ENCODE measurements at places on chromosomes 5 and 9. TPM values are rescaled to one million over a fixed set of nuclear protein-coding genes. Genes with fewer than 3 reads are reported as not detected.

GRCh38 chr5:169667896-169668674 lies 31.0 kb downstream of the DOCK2 start:
- no peak for DNase-seq

DNA sequence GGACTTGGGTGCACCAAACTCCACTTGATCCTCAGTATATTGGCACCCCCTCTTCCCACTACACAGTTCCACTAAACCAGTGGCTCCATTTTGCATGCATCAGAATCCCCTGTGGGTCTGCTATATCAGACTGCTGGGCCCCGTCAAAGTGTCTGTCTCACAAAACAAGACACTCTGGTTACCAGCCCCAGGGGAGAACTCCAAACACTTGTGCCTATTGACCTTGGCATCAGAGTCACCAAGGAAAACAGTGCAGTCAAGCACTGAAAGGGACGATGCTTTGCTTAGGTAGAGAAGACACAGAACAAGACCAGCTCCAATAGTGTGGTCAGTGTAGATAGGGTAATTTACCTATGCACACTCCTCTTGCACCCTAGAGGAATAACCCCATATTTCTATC lies 205.8 kb upstream of the RAI14 start:
- DNase-seq = no peak

- no peak for DNase-seq
These were observed 16.3 kb downstream of the C9orf152 start for GRCh38 chr9:110191615-110192014.

- peak; percentile 77 for DNase-seq
These were observed 200.2 kb downstream of the SLIT3 start for GRCh38 chr5:169100735-169101075.

DNA sequence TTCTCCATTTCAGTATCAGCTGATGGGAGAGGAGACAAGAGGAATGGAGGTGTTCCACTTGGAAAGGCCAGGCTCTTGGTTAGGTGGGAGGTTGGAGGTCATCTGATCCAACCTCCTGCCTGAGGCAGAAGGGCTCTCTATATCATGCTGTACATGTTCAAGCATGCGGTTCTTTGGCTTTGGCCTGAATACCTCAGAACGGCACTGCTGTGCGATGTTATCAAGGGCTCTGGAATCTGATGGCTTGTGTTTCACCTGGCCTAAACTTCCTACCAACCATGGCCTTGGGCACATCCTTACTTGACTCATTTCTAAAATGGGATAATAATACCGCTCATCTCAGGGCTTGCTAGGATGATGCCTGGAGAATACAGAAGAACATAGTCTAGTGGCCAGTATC lies 90.1 kb upstream of the FAM169A start:
- DNase-seq = peak; percentile 97

- no peak for DNase-seq
These were observed at the start of gene PPP1R26 for GRCh38 chr9:135479469-135480052. Gene PPP1R26, plus strand, starts transcription at chr9:135479782. Its CDS starts 4,729 bp downstream, at chr9:135484511.

Gene FAM81B
- not detected for polyA plus RNA-seq

Gene FASTKD3
- 9.0 TPM for polyA plus RNA-seq

DNA sequence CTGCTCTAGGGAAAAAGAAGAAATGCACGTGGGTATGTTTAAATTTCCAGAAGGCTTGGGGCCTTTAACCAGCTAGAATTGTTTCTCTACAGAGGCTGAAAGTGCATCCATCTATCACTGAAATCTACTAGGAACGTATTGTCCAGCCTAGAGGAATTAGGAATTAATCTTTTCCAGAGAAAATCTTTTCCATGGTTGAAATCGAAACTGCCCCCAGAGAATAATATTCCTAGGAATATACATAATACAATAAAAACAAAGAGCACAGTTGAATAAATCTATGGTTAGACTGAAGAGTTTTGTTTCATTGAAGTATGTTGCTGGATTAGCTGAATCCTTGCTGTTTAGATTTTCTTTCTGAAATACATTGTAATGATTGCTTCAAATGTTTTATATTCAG lies 378.5 kb downstream of the PLK2 start:
- no peak for DNase-seq

DNA sequence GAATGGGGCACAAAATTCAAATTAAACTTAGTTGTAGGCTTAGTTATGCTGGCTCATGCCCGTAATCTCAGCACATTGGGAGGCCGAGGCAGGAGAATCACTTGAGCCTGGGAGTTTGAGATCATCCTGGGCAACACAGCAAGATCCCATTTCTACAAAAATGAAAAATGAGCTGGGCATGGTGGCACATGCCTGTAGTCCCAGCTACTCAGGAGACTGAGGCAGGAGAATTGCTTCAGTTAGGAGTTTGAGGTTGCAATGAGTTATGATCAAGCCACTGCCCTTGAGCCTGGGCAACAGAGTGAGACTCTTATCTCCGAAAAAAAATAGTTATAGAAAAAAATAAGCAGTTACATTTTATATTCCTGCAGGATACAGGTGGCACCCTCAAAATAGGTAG lies 20.7 kb upstream of the GFPT2 start:
- no peak for DNase-seq

GRCh38 chr5:134582941-134583340 lies 49.7 kb downstream of the SAR1B start:
- no peak for DNase-seq

GRCh38 chr5:17805227-17805825 lies 171.1 kb downstream of the TAF11L14 start:
- peak; percentile 98 for DNase-seq

DNA sequence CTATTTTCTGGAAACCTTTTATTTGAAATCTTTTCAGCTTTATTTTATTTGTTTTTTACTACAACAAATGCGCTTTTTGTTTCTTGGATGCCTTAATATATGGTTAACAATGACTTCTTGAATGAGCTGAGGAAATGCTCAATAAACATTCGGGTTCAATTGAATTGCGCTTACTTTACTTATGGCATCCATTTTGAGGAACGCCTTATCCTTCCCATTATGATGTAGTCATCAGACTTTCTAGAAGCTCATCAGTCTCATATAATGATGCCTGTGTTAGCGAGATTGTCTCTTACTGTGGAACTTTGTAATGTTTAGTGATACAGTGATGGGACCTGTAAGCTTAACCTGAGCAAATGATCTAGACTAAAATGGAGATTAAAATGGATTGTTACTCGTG lies 916 bp downstream of the SHLD3 start:
- DNase-seq = no peak

- DNase-seq = peak; percentile 24
These were observed 32.3 kb downstream of the NTRK2 start for GRCh38 chr9:84701801-84702200.

DNA sequence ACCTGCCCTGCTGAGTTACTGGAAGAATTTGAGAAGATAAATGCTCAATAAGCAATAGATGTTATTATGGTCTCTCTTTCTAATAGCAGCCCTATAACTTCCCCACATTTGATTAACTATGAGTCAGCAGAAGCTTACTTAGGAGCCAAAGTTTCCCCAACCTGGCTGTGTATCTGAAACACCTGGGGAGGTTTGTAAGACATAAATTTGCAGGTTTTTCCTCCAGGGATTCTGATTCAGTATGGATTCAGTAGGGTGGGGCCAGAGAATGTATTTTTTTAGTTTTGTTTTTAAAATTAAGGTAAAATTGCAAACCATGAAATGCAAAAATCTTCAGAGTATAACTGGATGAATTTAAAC lies 44.9 kb upstream of the GNPDA1 start:
- DNase-seq = peak; percentile 82

Gene SOX30
- polyA plus RNA-seq = not detected

Gene LRRC19
- polyA plus RNA-seq = not detected

- no peak for DNase-seq
These were observed 23.4 kb downstream of the SH3TC2 start for GRCh38 chr5:149039506-149039905.

DNA sequence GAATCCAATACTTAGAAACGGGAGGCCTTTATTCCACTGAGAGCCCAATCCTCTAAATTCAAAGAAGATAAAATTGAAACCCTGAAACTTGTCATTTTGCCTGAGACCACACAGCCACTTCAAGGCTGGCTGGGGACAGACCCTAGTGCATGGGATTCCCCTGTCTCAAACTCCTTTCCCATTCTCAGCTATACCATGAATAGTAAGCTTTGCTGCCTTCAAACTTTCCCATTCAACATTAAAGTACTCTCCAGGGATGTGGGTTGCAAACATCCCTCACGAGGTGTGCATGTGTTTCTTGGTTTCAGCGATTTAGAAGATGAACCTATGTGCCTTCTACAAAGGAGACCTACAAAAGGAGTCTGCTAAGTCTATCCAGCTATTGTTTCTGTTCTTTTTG lies 64.6 kb downstream of the GABRB2 start:
- DNase-seq = no peak

DNA sequence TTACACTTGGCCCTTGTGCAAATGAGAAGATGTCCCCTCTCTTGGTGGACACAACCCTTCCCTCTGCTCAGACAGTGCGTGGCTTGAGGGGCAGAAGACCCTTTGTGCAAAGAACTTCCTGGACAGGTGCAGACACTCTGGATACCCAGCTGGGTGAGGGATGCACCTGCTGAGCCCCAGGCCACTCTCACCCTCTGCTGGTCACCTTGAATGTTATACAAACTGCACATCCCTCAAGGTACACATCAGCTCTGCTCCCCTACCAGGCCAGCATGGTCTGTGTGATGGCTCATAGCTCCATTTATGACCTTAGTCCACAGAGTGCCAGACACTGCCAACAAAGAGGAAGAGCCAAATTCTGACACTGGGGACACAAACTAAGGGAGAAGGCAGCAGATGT lies 3.1 kb upstream of the DIRAS2 start:
- DNase-seq = no peak

DNA sequence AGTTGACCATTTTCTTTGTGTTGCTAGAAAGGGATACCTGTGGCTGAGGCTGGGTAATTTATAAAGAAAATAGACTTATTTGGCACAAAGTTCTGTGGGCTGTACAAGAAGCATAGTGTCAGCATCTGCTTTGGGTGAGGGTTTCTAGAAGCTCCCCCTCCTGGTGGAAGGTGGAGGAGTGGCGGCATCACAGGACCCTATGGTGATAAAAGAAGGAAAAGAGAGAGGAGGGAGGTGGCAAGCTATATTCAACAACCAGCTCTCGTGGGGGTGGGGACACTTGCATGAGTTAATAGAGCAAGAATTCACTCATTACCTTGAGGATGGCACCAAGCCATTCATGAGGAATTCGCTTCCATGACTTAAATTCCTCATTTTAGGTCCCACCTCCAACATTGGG lies 2041.4 kb upstream of the CDH9 start:
- peak; percentile 7 for DNase-seq

DNA sequence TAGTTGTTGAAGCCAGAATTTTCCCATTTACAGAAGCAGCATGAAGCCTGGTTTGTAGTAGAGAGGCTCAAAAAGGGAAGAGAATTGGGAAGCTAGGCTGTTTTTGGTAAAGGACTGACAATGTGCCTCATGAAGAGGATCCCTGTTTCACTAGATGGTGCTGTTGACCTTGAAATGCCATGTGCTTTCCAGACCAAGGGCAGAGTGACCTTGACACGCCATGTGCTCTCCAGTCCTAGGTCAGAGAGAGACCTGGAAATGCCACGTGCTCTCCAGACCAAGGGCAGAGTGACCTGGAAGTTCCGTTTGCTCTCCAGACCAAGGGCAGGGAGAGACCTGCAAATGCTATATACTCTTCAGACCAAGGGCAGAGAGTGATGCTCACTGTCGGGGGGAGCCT lies 32.0 kb downstream of the UNC13B start:
- no peak for DNase-seq

Gene ANGPTL2
- 0.36 TPM for polyA plus RNA-seq

GRCh38 chr5:150142185-150142958 lies 13.3 kb downstream of the PDGFRB start:
- DNase-seq = no peak

DNA sequence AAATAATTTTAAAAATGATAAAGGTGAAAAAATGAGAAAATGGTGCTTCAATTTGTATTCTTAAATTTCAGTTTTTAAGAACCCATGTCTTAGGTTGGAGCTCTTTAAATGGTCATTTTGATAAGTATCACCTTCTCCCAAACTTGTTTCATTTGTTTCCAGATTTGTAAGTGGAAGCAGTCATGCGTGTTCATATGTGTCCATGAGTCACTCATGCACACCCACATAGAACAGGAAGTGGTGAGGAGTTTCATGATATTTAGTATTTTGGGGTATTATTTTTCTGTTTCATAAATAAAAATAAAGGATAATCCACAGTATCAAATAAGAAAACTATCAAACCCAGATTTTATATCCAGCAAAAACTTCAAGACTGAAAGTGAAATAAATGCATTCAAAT lies 570.4 kb upstream of the ST8SIA4 start:
- no peak for DNase-seq

DNA sequence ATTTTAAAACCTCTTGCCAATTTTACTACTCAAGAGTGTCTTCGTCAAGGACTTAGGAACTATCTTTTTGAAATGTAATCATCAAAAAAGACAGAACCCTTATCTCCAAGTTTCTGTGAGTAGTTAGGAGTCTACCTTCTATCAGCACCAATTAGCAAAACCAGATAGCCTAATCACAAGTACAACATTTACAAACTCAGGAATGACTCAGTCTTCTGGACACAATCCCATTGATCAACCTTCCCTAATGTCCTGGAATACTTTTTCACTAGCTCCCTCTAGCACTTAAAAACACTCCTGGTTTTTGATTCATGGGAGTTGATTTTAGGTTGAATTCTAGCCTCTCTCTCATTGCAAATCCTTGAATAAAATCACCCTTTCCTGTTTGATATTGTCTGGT lies 680.7 kb downstream of the PRR16 start:
- peak; percentile 5 for DNase-seq

DNA sequence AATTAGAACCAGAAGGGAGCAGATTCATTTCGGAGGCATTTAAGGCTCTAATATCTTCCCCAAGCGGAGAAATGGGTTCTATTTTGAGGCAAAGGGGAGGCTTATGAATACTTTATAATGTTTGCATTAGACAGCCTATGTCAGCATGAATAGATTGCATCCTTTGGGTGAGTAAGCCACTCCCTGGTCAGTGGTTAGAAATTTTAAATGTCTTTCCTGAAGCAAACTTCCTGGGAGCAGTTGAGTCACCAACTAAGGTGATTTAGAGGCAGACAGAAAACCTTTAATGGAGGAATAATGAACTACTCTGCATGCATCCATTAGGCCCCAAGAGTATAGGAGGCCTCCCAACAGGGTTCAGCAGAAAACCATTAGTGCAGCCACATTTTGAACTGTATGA lies 204.9 kb downstream of the ELAVL2 start:
- peak; percentile 72 for DNase-seq

Gene ATP10B
- not detected for polyA plus RNA-seq

Gene MLANA
- not detected for polyA plus RNA-seq

GRCh38 chr9:106019039-106019680 lies 324.8 kb downstream of the TMEM38B start:
- DNase-seq = no peak
